ENCODE measurements at places on chromosomes 3 and 15.
A peak's percentile ranks its signal among the peaks of the same experiment; 100 is the strongest.

- DNase-seq = peak; percentile 45
These were observed 52.3 kb upstream of the CHRNA7 start for GRCh38 chr15:31977812-31978661.

DNA sequence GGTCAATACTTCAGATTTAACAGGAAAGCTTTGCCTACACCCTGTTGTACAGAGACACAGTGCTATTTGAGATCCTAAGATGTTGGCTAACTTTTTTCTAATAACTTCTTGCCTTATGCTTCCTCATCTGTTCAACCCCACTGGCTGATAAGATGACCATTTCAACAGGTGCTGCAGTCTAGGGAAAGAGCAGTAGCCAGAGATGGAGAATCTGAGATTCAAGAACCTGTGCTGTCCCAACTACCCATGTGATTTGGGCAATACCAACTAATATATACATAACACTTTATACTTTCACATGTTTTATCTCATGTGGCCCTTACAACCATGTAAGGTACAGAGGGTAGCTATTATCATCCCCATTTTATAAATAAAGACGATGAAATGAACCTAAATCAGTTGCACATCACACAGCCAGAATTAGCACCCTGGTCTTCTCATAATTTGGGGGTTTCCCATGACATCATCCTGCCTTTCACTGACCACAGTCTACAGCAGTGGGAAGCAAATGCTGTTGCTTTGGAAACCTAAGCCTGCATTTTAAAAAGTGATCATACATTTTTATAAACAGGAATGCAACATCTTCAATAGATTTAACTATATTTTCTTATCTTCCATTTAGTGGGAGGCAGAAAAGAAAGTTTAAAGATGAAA lies 9.7 kb downstream of the TTC23 start:
- DNase-seq = no peak

GRCh38 chr3:134922866-134923265 lies 127.8 kb downstream of the EPHB1 start:
- DNase-seq = no peak

DNA sequence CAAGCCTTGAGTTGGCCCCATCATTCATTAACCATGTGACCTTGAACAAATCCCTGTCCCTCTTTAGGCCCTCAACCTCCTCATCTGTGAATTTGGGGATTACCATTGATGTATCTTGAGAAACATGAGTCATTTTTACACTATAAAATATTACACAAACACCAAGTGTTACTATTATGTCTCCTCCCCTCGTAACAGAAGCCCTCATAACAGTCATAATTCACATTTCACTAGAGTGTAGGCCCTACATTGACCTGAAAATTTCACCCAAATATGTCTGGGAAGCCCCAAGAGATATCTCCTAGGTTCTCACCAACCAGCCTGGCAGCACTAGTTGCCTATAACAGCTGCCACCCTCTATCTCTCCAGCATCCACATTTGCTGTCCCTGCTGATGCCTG lies 15.8 kb upstream of the SLC6A1 start:
- no peak for DNase-seq

DNA sequence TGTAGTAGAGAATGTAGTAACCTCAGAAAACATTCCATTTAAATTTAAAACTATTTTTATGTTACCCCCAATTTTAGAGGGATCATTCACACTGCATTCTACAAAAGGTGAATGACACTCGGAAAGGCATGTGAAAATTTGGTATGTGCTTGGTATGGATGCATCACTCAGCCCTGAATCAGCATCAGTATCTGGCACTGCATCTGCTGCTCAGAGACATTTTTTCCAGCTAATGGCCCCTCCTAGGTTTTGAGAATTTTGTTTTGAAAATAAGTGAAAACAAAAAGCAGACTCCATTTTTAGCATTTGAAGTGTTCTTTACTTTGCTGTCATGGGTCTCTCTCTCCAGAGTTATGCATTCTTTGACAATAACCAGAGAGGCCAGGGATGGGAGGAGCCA lies 15.6 kb upstream of the WWTR1 start:
- DNase-seq = no peak

- DNase-seq = peak; percentile 6
These were observed 35.5 kb upstream of the CGNL1 start for GRCh38 chr15:57340682-57341259.

DNA sequence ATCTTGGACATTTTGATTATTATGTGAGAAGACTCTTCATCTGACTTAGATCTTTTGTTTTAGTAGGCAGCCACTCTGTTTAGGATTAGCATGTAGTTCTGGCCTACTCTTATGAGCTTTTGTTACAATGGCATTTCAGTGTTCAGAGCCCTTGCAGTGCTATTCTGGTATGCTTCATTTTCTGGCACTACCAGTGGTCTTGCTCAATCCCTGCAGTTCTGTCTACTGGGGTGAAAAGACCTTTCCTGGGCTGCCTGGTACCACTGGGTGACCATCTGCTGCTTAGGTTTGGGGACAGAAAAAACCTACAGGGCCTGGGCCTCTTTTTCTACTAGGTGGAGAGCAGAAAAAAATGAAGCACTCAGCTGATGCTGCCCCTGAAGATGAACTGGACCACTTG lies 42.5 kb downstream of the IL16 start:
- DNase-seq = no peak

Data from activated T-cell treated with anti-CD3 and anti-CD28 coated beads for 1 hour (primary cell).